ENCODE measurements at places on chromosomes 7 and 10.

- DNase-seq = peak; percentile 59
These were observed 10.0 kb upstream of the CHCHD1 start for GRCh38 chr10:73771722-73772280.

- DNase-seq = no peak
These were observed 222.9 kb upstream of the SH2B2 start for GRCh38 chr7:102063690-102064180.

GRCh38 chr7:27971171-27971812 lies 209.3 kb downstream of the JAZF1 start:
- no peak for DNase-seq

- DNase-seq = no peak
These were observed 115.7 kb downstream of the ICA1 start for GRCh38 chr7:8146106-8146787.

DNA sequence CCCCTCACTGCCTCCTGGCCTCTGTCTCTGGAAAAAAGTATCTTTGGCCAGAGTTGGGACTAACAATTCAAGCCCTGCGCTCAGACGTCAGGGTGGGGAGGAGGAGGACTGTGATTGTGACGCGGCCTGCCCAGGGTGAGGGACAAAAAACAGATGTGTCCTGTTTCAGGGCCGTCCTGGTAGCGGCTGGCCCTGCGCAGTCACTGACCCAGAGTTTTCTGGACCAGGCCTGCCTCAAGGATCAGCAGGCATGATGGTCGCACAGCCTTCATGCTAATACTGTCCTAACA lies 110.1 kb downstream of the CYTH3 start:
- no peak for DNase-seq

DNA sequence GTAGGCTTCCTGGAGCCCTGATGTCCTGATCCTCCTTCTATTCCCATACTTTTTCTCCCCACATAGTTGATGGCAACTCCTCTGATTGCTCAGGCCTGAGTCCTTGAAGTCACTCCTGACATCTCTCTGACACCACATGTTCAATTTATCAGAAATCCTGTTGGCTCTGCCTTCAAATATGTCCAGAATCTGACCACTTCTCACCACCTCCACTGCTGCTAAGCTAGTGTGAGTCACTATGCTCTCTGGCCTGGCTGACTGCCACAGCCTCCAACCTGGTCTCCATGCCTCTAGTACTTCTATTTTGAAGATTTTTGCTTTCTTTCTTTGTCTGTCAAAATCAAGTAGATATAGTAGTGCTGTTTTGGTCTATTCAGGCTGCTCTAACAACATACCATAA lies 53.0 kb downstream of the TMEM229A start:
- DNase-seq = peak; percentile 2

DNA sequence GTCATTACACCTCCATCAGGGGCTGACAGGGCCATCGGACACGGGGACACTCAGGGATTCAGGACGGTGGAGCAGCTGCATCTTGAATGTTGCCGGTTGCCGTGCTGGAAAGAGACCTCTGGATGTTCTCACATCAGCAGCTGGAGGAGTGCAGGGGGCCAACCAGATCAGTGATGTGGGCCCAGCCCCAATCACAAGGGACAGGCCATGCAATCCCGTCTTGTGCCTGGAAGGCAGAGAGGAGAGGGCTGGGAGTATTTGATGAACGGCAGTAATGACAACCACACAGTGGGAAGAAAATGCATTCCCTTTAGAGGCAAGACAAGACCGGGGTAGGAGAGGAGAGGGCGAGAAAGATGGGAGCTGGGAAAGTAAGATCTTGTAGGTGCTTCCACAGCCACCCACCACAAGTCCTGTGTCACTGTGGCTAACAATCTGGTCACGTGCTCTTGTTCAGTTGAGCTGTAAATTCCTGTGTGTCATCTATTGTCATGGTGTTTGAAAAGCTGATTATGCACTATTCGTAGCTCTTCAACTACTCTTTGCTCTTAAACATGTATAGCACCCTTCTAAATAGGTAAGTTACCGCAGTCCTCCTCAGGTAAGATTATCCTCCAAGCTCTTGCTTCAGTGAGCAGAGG lies 85.9 kb upstream of the LEP start:
- no peak for DNase-seq

DNA sequence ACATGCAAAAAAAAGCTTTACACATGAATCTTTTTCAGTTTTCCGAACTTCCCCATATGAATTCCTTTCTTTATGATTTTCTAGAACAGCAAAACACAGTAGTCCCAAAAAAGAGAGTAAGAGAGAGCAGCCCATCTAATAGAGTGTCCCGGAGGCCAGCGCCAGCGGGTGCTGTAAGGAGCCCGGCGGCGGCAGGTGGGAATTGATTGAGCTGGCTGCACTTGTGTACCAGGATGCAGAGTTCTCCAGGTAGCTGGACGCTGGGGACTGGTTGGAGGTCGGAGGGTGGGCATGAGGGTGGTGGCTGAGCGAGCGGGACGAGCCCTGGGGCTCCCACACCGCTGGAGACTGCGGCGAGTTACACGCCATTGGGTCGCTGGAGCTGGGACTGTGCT lies 4.0 kb downstream of the DLX5 start:
- no peak for DNase-seq

GRCh38 chr7:129503725-129504124 lies 1.4 kb downstream of the SMKR1 start:
- DNase-seq = no peak

- peak; percentile 52 for DNase-seq
These were observed 128.9 kb downstream of the DGKI start for GRCh38 chr7:137717811-137718271.

GRCh38 chr10:91681361-91682276 lies 48.7 kb upstream of the PPP1R3C start:
- peak; percentile 25 for DNase-seq

- no peak for DNase-seq
These were observed 4.6 kb downstream of the AKR1B1 start for GRCh38 chr7:134454277-134454676.

GRCh38 chr7:79785556-79785955 lies 332.1 kb upstream of the MAGI2 start:
- no peak for DNase-seq

- no peak for DNase-seq
These were observed 4.0 kb downstream of the ITGA8 start for GRCh38 chr10:15715619-15716227.

- DNase-seq = no peak
These were observed 172.7 kb downstream of the DIP2C start for GRCh38 chr10:516764-517163.

GRCh38 chr7:106346167-106346677 lies 61.4 kb upstream of the NAMPT start:
- peak; percentile 19 for DNase-seq

- no peak for DNase-seq
These were observed 18.9 kb downstream of the ATP6V1F start for GRCh38 chr7:128881458-128882125.

DNA sequence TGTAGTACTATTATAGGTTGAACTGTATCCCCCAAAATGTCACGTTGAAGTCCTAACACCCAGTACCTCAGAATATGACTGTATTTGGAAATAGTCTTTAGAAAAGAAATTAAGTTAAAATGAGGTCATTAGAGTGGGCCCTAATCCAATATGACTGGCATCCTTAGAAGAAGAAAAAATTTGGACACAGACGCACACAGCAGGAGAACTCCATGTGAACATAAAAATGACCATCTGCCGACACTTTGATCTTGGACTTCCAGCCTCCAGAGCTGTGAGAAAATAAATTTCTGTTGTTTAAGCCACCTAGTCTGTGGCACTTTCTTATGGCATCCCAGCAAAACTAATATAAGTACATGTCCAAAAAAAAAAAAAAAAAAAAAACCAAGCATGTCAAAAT lies 225.8 kb downstream of the PARD3 start:
- no peak for DNase-seq

DNA sequence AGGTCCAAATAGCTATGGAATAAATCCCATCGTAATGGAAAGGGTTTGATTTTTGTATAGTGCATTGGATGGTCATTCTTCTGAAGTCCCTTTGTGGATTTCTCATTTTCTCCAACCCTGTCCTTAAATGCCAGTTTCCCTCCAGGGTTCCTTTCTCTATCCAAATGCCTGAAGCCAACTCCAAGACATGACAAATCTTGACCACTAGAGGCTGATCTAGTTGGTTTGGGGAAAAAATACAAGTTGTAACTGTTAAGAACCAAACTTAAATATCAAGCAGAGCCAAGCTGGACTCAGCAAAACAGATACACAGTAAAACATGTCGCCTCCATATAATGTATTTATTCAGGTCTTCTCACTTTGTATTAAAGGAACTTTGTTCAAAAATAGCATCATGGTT lies 28.7 kb downstream of the FRMD4A start:
- DNase-seq = peak; percentile 61

DNA sequence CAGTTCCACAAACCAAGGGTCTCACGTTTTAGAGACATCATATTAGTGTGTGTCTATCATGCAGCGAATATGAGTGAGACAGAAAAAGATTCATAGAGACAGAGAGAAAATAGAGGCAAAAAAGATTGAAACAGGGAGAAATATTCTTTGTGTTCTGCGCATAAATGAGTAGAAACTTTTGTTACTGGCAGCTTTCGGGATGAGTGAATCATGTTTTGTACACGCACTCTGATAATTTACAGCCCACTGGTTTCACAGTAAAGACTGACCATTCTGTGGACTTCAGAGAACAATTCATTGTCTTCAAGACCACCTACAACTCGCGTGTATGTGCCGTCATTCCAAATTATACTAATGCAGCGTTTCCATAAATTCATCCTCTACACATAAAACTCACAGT lies 60.2 kb downstream of the NRCAM start:
- DNase-seq = no peak

GRCh38 chr10:86261941-86262687 lies 104.5 kb downstream of the GRID1 start:
- no peak for DNase-seq

DNA sequence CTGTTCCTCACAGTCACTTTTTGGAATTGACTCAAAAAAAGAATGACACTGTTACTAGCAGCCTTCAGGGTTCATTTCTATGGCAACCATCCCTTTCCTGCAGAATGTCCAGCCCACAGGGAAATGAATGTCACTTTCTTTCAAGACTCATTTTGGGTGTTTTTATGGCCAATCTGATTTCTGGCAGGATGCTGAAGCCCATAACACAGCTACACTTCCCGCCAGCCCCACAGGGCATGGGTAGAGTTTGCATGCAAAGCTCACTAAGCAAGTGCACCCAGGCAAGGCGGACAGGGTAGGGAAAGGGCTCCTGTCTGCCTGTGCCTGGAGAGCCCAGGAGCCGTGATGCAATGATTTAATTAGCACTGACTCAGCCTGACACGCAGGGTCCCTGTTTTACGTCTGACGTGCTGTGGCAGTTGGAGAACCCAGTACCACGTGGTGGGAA lies 26.1 kb upstream of the GPAM start:
- no peak for DNase-seq

DNA sequence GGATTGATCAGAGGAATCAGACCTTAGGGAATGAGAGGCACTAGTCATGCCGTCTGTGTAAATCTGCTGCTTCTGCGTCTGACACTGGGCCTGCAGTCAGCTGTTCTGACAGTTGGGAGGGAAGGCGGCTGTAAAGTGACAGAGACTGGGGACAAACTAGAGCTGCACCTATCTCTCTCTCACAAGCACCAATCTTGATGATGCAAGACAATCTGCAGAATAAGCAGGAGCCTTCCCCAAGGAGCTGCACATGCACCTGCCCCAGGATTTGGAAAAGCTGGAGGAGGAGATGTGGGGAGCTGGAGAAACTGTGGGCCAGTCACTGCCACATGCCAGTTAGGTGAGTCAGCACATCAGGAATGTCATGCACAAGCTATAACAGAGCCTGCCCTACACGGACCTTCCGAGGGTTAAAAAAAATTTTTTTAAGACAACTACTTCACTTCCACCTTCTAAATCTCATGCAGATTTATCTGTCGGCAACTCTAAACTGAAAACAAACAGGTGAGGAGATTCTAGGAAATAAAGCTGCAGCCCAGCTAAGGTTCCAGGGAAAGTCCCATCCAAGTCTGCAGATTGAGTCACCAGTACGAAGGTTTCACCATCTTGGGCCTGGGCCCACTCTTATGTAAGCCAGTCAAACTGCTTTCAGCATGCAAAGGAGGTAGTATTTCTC lies 39.2 kb downstream of the ENO4 start:
- peak; percentile 85 for DNase-seq

DNA sequence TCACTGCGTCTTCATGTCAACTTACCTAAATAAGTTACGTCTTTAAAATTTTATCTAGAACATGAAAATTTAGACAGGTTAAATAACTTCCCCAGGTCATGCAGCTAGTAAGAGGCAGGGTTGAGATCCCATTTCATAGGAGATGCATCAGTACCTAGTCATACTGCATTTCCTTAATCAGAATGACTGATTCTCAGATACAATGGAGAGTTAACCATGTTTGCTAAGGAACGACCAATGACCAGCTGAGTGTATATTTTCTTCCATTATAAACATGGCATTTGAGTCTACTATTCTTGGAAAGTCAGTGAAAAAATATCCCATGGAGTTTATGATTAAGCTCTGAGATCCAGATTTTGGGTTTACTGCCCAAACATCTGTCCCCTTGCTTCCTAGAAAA lies 39.6 kb downstream of the ENTPD1 start:
- no peak for DNase-seq

DNA sequence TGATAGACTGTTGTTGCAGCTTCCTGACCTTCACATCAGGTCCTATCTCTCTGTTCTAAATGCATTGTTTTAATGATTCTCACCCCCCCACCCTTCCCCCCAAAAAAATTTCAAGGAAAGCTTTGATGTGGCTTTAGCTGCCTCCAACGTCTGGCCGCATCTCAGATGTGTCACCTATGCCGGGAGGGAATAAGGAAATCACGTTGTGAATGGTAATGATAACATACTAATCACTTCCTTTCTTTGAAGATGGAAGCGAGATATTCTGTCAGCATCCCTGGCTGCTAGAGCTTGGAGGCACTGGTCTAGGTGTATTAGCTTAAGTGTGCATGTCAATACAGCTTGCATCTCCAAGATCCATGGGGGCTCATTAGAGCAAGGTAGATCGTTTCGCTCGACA lies 89.6 kb downstream of the VTI1A start:
- DNase-seq = no peak

DNA sequence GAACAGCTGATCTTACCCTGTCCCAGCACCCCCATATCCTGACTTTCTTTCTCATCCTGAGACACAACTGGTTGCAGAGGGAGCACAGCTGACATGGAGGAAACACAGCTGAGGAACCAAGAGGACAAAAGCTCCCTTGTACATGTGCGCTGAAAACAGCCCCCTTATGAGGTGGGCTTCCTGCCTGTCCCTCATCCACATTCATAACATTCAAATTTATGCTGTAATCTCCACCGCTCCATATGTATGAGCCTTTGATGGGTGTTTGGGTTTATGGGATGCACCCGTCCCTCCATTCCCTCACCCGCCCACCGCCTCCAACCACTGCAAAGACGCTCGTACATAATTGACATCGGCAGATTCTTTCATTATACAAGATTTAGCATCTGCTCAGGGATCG lies 49.6 kb upstream of the BTRC start:
- DNase-seq = no peak

- DNase-seq = no peak
These were observed 15.6 kb upstream of the KIAA1217 start for GRCh38 chr10:24193330-24193729.
